Stimulated activated CD8-positive, alpha-beta memory T cell treated with anti-CD3 and anti-CD28 coated beads, Interleukin-4, amount 100 ng/mL, for 4 hours (primary cell): ENCODE measurements at places on chromosomes 12 and 14.

DNA sequence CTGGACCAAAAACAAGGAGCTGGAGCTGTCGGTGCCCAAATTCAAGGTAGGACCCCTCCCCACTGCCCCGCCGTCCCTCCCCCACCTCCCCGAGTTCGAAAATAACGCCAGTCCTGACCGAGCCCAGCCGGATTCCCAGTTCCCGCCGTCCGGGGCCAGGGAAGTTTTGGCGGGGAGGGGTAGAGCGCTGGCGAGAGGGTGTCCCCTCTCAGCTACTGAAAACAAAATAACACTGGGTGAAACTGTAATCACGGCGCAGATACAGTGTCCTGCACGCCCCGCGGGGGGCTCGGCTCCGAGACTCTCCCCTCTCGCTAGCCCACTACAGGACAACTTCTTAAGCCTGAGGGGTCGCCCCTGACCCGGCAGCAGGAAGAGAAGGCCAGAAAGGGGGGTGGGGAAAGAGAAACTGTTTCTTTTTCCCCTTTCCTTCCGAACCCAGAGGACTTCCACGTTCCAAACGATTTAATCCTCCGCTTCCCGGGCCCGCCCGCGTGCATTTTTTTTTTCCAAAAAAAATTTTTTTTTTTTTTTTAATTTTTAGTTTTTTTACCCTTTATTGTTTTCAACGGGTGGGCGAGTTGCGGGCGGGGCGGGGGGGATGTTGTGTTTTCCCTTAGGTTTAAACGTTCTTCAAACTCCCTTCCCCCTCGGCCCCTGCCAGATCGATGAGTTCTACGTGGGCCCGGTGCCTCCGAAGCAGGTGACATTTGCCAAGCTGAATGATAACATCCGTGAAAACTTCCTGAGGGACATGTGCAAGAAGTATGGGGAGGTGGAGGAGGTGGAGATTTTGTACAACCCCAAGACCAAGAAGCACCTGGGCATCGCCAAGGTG is 1.6 kb downstream of the SETD1B start:
- DNase-seq: no peak

DNA sequence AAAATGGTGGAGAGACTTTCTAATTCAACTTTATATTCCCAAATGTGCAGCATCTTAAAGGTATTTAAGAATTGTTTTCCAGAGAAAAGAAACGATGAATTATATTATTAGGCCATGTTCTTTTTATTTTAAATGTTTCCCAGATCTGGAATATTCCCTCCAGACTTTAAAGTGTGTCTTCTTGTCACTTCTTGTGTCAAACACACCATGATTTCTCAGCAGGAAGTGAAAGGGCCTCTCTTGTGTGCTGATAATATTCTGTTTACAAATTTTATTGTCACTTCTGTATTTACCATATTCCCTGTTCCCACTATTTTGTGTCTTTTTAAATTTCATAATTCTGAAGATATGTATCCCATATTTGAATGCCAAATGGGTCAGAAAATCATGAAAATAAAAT is 455.0 kb upstream of the FLRT2 start:
- no peak for DNase-seq

DNA sequence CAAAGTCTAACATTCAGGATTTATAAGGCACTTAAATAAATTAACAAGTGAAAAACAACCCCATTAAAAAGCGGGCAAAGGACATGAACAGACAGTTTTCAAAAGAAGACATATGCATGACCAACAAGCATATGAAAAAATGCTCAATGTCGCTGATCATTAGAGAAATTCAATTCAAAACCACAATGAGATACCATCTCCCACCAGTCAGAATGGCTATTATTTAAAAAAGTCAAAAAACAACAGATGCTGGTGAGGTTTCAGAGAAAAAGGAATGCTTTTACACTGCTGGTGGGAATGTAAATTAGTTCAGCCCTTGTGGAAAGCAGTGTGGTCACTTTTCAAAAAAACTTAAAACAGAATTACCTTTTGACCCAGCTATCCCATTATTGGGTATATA is 60.7 kb upstream of the BDKRB2 start:
- DNase-seq: no peak

GRCh38 chr14:36713960-36714703 is 52.5 kb downstream of the PAX9 start:
- no peak for DNase-seq

DNA sequence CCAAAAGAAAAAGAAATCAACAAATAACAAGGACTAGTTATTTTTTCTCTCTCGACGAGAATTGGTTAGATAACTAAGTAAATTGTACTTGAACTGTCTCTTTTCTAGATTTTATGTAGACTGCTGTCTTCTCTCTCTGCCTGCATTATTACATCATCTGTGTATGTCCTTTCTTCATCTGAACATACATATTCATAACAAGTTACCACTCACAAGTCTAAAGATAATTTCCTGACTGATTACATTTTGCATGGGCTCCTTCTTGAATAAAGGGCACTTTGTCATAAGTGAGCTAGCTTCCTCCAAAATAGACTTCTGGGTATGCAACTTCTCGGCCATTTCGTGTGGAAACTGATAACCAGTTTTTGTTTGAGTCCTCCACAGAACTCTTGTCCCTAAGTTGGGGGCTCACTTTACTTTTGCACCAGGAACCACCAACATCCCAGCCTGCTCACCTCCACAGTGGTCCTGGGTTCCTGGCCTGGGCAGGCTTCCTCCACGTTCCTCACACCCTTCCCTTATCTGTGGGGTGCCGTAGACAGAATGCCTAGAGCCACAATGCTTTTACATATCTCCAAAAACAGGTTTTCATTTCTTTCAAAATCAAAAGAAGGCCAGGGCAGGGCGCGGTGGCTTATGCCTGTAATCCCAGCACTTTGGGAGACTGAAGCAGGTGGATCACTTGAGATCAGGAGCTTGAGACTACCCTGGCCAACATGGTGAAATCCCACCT is 6.2 kb upstream of the DDX47 start:
- no peak for DNase-seq

- DNase-seq: no peak
These were observed 47.9 kb upstream of the DBX2 start for GRCh38 chr12:45098766-45099165.

DNA sequence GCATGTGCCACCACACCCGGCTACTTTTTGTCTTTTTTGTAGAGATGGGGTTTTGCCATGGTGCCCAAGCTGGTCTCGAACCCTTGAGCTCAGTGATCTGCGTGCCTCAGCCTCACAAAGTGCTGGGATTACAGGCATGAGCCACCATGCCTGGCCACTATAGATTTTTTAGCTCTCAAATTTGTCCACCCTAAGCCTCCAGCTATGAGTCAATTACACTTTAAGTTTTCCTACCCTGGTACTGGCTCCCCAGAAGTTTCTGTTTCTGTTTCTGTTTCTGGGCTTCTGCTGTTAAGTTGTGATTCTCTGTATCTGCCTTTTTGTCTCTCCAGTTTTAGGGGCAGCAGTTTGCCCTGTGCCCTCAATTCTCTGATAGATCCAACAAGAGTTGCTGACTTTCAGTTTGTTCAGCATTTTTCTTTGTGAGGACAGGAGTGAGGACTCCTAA is 4.4 kb upstream of the TINF2 start:
- no peak for DNase-seq

GRCh38 chr14:61839507-61839906 is 77.3 kb downstream of the SNAPC1 start:
- no peak for DNase-seq

- no peak for DNase-seq
These were observed 2.3 kb upstream of the ZBTB42 start for GRCh38 chr14:104798300-104799243.
